Activated naive CD4-positive, alpha-beta T cell treated with anti-CD3 and anti-CD28 coated beads, Interleukin-2, amount 50 U/mL, for 72 hours (primary cell): ENCODE measurements at places on chromosomes 6 and 20. TPM values are rescaled to one million over a fixed set of nuclear protein-coding genes. Genes with fewer than 3 reads are reported as not detected.

SNAP91 gene
- total RNA-seq, result not detected

BPIFA1 gene
- not detected for total RNA-seq

SLCO4A1 gene
- total RNA-seq, result 39.3 TPM

FAM209B gene
- total RNA-seq, result 1.2 TPM

CLPSL2 gene
- not detected for total RNA-seq

ZNF165 gene
- 35.7 TPM for total RNA-seq

IPCEF1 gene
- total RNA-seq, result 8.8 TPM

ADGRF4 gene
- not detected for total RNA-seq

LZTS3 gene
- total RNA-seq, result 4.2 TPM

MOG gene
- total RNA-seq, result not detected

NOX3 gene
- total RNA-seq, result not detected

RHAG gene
- not detected for total RNA-seq

KCNK16 gene
- not detected for total RNA-seq

MUCL3 gene
- not detected for total RNA-seq

ALDH5A1 gene
- total RNA-seq, result 10.5 TPM

CRIP3 gene
- total RNA-seq, result 6.4 TPM

NCOA5 gene
- total RNA-seq, result 15.2 TPM

TSPO2 gene
- not detected for total RNA-seq

BPIFB1 gene
- total RNA-seq, result not detected

TMEM170B gene
- 0.39 TPM for total RNA-seq

CD24 gene
- total RNA-seq, result 1.9 TPM

ADTRP gene
- 75.2 TPM for total RNA-seq

EPHA7 gene
- total RNA-seq, result not detected

PREX1 gene
- total RNA-seq, result 51.8 TPM

SAMD3 gene
- 5.6 TPM for total RNA-seq

KCNG1 gene
- total RNA-seq, result 0.86 TPM

CDS2 gene
- 40.3 TPM for total RNA-seq

DPPA5 gene
- not detected for total RNA-seq

TFAP2B gene
- not detected for total RNA-seq

ABT1 gene
- 28.2 TPM for total RNA-seq

PTPRK gene
- total RNA-seq, result 3.2 TPM

TCP11 gene
- total RNA-seq, result not detected

PPP1R14C gene
- total RNA-seq, result not detected

BTN1A1 gene
- total RNA-seq, result not detected

MATN4 gene
- 0.11 TPM for total RNA-seq

TRERF1 gene
- total RNA-seq, result 28.2 TPM

DEF6 gene
- 107 TPM for total RNA-seq

MYH7B gene
- 0.70 TPM for total RNA-seq

PRDM1 gene
- total RNA-seq, result 7.7 TPM

FAM217A gene
- total RNA-seq, result not detected

TREM2 gene
- total RNA-seq, result not detected

DYNLT2 gene
- 2.6 TPM for total RNA-seq

COL21A1 gene
- not detected for total RNA-seq

PPP1R16B gene
- 80.4 TPM for total RNA-seq

SMPD2 gene
- 7.6 TPM for total RNA-seq

UST gene
- 0.49 TPM for total RNA-seq

HUS1B gene
- 1.9 TPM for total RNA-seq
